Stimulated activated CD8-positive, alpha-beta memory T cell treated with anti-CD3 and anti-CD28 coated beads, Interleukin-2, amount 100 ng/mL, for 1 hour (primary cell): ENCODE measurements at places on chromosomes 1 and 21.

DNA sequence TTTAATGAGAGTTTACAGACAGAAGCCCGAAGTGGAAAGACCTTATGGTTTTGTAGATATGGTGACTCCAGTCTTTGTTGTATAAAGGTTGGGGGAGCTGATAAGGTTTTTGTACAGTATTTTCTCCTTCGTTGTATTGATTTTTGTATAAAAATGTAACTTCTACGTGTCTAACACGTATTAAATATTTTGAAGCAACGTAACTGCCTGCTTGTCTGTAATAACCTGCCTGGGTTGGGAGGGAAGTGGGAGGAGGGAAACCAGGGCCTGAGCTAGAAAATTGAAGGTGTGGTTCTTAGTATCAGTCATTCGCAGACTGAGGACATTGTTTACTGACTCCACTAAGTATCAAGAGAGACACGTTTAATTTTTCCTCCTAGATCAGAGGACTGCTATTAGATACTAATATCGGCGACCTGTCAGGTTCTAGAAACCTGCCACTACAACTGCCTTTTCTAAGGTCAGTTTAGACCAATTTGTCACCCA lies 2.2 kb downstream of the IER5 start:
- no peak for DNase-seq

GRCh38 chr1:117591252-117591651 lies 14.6 kb upstream of the TENT5C start:
- no peak for DNase-seq

- no peak for DNase-seq
Measured at GRCh38 chr21:42455754-42456440, 40.1 kb downstream of the RSPH1 start.

GRCh38 chr1:206461602-206462455 lies 8.4 kb upstream of the IKBKE start:
- DNase-seq: peak; percentile 55

GRCh38 chr1:9675393-9675792 lies 23.9 kb downstream of the PIK3CD start:
- no peak for DNase-seq
